GM04503 (cell line): ENCODE measurements at places on chromosomes 1 and 21.

GRCh38 chr1:111930356-111930755 is 59.1 kb downstream of the KCND3 start:
- no peak for DNase-seq

GRCh38 chr21:14383596-14384180 is 742 bp upstream of the HSPA13 start:
- DNase-seq = no peak

DNA sequence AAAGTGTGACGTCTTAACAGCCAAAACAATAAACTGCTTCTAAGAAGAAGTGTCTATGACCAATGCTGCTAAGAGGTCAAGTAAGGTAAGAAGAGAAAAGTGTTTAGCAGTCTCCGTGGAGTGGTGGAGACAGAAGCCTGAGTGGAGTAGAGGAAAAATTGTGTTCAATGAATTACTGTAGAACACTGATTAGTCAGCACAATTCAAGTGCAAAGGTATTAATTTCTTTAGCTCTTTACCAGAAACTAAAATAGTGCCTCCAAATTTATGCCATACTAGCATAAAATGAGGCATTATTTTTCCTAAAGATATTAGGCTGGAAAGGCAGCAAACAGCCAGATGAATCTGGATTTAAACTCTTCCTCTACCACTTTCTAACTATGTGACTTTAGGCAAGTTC is 56.1 kb downstream of the PIK3R3 start:
- DNase-seq = no peak

DNA sequence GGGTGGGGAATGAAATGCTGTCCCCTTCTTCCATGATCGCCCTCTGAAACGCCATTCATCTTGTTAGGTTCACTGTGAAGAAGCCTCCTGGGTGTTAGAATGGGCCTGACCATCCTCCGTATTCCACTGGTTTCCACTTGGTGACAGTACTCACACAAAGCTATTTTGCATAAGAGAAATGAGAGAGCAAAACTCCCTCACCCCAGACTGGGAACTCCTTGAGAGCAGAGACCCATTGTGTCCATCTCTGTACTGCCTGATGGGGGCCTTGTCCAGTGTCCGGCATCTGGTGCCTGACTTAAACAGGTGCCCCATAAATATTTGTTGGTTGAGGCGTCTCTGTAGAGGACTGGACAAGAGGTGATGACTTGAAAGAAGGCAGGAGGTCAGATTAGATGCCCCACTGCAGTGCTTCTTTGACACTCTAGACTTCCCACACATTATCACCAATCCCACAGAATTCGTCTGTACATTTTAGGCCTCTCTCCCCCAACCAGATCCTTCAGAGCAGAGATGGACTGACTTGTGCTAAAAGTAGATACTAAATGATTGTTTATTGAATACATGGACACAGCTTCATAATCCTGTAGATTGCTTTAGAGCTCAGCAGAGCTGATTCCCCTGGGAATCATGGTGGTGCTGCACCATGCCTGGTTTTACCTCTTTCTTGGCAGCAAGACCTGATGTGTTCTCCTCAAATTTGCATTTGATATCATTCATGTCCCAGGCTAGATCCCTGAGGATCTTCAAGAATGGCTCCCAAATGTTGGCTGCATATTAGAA is 22.4 kb upstream of the KCNA2 start:
- DNase-seq = no peak

DNA sequence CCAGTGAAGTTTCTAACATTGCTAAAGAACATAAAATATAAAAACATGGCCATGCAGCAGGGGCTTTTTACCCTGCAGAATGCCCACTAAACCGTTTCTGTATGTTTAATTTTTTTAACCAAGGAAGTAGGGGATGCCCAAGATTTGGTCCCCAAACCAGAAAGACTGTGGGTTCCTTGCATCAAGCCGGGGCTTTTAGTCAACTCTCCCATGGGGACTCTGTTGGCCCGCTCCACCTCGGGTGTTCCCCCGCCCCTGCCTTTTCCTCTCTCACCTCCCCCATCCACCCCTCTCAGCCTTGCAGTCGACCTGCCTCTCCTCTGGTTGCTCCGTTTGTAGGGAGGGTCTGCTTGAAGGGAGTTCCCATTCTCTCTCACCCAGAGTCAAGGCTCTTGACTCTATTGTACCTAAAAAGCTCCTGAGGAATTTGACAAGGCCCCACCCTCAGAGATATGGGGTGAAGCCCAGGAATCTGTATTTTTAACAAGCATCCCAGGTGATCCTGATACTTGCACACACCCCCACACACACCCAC is 117.5 kb downstream of the TOMM20 start:
- DNase-seq = no peak

- DNase-seq = no peak
These were observed 45.3 kb downstream of the NFASC start for GRCh38 chr1:204915861-204916495.
